Brain microvascular endothelial cell (primary cell): ENCODE measurements at places on chromosomes 4 and X.

GRCh38 chrX:98962996-98963395 lies 1447.1 kb downstream of the PCDH19 start:
- no peak for DNase-seq

GRCh38 chrX:29470030-29470429 lies 745.3 kb upstream of the MAGEB2 start:
- DNase-seq, result no peak

GRCh38 chrX:701673-702072 lies 71.1 kb downstream of the SHOX start:
- DNase-seq, result no peak

- no peak for DNase-seq
These were observed 186.3 kb upstream of the FGF13 start for GRCh38 chrX:138897621-138898492.
